HFFc6 (cell line): ENCODE measurements at places on chromosomes 5 and 9. TPM values are rescaled to one million over a fixed set of nuclear protein-coding genes. Genes with fewer than 3 reads are reported as not detected.

Gene GBGT1
- total RNA-seq: 1.1 to 1.7 TPM (median 1.7 TPM) in 3 replicates

GRCh38 chr5:135034236-135034962 lies 371 bp upstream of the PITX1 start:
- DNase-seq: peak; percentile 43
- H3K4me1 ChIP-seq: peaks cover 17% of the 10 kb centered on the region
- peaks cover 13% of the 10 kb centered on the region for H3K27me3 ChIP-seq

Gene NEUROG1
- not detected in 3 replicates for total RNA-seq

GRCh38 chr5:121691478-121691877 lies 160.2 kb upstream of the FTMT start:
- no peaks in the 10 kb centered on the region for H3K4me1 ChIP-seq
- H3K27ac ChIP-seq: no peak overlapping the region
- no peak overlapping the region for H3K4me3 ChIP-seq
- H3K27me3 ChIP-seq: no peaks in the 10 kb centered on the region
- H3K36me3 ChIP-seq: no peaks in the 10 kb centered on the region

Gene SIT1
- not detected in 3 replicates for total RNA-seq
